ENCODE measurements at places on chromosomes 12 and 14.

DNA sequence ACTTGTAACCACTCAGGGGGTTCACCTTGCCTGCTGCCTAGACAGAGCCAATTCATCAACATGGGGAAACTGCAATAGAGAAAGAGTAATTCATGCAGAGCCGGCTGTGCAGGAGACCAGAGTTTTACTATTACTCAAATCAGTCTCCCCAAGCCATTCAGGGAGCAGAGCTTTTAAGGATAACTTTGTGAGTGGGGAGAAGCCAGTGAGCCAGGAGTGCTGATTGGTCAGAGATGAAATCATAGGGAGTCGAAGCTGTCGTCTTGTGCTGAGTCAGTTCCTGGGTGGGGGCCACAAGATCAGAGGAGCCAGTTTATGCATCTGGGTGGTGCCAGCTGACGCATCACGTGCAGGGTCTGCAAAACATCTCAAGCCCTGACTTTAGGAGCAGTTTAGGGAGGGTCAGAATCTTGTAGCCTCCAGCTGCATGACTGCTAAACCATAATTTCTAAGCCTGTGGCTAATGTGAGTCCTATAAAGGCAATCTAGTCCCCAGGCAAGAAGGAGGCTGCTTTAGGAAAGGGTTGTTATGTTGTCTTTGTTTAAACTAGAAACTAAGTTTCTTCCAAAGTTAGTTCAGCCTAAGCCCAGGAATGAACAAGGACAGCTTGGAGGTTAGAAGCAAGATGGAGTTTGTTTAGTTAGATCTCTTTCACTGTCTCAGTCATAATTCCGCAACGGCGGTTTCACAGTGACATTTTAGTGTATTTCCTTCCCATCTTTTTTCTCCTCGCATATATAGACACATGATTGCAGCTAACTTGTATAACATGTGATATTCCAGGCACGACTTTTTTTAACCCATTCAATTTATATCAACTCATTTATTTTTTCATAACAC is 68.9 kb upstream of the NCOR2 start:
- peak; percentile 46 for DNase-seq

DNA sequence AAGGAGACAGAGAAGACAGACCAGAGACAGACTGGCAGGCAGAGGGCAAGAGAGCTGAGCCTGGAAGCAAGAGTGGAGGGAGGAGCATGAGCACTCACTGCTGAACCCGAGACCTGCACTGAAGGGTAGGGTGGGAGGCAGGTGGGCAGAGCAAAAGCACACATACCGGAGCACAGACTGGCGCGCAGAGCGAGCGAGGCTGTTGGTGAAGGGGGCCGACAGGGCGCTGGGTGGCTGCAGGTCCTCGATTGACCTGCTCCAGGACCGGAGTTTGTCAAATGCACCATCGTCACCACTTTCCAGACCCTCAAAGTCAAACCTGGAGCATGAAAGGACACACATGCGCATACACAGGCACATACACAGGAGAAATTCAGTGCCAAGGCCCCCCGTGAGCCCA is 34.9 kb downstream of the PRPF40B start:
- no peak for DNase-seq

GRCh38 chr12:102496591-102496990 is 16.2 kb upstream of the IGF1 start:
- DNase-seq: no peak

- peak; percentile 83 for DNase-seq
These were observed 7.0 kb downstream of the PYGL start for GRCh38 chr14:50937325-50937724.

- DNase-seq: peak; percentile 80
These were observed at the start of gene CCDC63 for GRCh38 chr12:110846615-110847566. Gene CCDC63 (plus strand): TSS chr12:110846987. CDS start chr12:110852955, 5,968 bp downstream.

DNA sequence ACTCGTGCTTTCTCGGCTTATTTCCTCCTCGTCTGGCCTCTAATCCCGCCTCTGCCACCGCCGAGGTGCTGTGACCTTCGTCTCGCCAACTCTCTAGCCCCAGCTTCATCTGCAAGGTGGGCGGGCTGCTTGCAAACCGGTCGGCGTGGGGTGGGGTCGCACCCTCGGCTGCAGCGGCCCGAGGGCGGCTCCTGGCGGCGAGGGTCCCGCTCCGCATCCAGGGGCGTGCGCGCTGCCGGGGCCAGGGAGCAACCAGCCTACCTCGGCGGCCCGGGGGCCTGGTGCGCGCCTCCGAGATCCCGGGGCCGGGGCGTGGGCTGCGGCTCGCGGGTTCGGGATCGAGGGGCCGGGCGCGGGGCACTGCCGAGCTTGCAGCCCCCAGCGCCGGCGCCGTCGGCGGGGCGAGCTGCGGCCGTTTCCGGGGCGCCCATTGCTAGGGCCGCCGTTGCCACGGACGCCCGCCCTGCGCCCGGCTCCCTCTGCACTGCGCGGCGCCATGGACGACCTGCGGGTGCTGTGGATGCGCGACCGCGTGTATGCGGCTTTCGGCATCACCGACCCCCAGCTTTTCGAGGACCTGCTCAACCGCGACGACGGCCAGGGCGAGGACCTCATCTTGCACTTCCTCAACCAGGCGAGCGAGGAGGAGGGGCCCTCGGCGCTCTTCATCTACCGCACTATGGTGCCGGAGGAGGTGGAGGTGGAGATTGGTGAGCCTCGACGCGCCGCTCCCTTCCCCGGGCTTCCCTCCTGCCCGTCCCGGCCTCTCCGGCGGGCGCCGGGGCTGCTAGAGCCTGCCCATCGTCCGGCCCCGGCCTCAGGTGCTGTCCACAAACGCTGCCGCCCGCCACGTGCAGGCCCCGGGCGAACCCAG is at the start of gene DNAH10:
TSS of gene DNAH10 (plus strand) at position 461 of the 874 bp plus-strand sequence. CDS start at position 497, 36 bp downstream.
- DNase-seq: peak; percentile 77
